ENCODE measurements at places on chromosomes 3 and 15.

DNA sequence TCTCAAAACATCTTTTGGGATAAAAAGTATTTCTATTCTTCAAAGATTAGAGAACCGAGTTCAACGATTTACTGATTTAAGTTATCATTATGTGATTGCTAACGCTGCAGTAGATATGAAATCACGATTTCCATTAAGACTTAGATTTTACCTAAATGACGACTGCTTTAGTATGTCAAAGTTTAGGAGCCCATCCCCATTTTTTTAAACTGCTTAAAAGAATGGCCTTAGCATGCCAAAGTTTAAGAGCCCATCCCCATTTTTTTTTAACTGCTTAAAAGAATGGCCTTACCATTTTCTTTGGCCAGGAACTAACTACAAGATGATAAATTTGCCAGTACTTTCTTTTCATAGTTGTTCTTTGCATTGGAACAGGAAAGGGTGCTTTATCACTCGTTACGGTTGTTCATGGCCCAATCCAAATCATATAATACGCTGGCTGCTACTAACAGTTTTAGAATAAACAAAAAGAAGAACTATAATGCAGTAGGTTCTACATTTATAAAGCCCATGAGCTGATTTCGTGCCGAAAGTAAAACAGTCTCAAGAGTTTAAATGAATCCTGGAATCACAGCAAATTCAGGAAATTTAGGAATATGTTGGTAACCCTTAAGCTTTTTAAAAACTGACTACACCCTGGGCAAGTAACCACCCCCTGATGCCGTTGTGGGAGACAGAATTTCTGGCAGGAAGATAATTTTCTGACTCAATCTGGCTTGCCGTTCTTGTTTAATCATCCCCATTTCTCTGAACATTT lies 869 bp upstream of the TSC22D2 start:
- DNase-seq = no peak

DNA sequence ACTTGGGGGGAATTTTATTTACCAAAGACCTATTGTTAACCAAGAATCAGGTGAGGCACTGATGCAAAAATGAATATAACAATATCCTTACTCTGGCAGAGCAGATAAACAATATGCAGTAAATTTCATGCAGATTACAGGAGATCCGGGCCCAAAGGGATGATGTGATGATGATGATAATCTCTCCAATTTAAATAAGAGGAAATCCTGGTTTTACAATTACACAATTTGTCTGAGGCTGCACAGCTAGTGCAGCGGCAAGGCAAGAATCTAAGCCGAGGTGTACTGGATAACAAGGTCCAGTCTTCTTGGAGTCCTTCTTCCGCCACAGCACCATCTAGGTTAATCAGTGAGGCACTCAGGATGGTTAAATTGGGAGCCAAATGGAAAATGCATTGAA lies 2.4 kb upstream of the MESD start:
- no peak for DNase-seq

GRCh38 chr3:29454161-29454611 lies 173.3 kb downstream of the RBMS3 start:
- DNase-seq = no peak

GRCh38 chr15:68197170-68197492 lies 8.0 kb downstream of the CALML4 start:
- DNase-seq = no peak

DNA sequence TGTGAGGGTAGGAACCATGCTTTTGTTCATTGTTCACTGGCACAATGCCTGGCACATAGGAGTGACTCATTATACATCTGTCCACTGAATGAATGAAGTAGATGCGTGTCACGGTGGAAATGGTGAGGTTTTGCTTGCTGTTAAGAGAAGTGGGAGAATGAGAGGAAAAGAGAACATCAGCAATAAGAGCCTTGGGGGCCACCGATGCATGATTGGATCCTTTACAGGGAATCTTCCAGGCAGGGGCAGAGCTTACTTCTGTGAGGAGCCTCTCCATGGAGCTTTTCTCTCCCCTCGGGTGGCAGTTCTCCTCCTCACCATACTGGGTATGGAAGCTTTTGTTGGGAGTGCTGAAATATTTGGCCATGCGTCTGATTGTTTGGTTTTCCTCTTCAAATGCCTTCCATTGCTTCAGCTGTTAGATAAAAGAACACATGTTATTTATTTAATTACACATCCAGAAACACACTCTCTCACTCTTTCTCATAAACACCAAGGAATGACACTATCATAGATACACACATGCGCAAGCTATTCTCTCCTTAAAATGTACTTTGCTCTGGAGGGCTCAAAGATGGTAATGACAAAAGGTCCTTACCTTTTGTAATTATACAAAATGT lies 78.9 kb upstream of the GSK3B start:
- DNase-seq = no peak

- no peak for DNase-seq
Observed at GRCh38 chr3:190739641-190740185, 122.8 kb downstream of the GMNC start.

- no peak for DNase-seq
Observed at GRCh38 chr3:46375814-46376213, 5.1 kb downstream of the CCR5 start.

DNA sequence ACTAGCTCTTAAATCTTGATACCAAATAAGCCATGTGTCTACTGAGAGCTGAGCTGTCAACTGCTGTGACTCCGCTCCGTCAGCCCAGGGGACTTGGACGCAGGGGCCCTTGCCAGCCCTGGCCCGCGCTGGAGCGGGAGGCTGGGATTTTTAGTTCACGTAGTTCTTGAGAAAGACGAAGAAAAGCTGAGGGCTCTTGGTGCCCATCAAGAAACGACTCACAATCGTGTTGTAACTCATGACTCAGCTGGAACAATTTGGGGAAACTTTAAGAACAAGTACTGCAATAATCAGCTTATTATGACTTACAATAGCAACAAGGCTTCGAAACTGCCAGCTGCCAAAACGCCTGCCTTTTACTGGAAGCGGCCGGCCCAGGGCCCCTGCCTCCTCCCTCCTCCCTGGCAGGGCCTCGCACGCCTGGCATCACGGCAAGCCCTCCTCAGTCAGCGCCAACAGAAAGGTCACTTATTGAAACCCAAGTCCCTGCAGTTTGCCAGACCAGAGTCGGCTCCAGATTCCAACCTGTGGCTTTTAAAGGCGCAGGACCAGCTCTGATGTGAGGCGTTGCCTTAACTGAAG lies 60.3 kb downstream of the RGMA start:
- DNase-seq = no peak

- no peak for DNase-seq
Observed at GRCh38 chr3:143849854-143850549, 1.7 kb upstream of the SLC9A9 start.

- DNase-seq = no peak
Observed at GRCh38 chr3:119346076-119346496, 51.9 kb downstream of the ARHGAP31 start.

GRCh38 chr15:70200511-70201424 lies 103.1 kb upstream of the TLE3 start:
- no peak for DNase-seq

DNA sequence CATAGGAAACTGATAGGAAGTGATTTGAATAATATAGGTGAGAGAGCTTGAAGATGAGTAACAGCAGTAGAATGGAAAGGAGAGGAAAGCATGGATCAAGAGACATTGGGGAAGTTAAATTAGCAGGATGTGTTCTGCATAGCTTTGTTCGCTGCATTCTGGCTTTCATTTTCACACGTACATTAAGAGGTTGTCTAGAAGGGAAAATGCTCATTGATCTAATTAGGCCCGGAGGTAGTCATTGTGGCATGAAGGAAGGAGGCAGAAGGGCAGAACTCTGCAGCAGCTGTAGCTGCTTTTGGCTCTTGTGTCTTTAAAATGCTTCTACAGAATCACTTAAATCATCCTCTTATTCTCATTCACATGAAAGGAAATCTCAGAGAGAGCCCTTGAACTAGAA lies 40.3 kb downstream of the KCNAB1 start:
- no peak for DNase-seq

GRCh38 chr15:46848704-46849103 lies 868.6 kb upstream of the SEMA6D start:
- no peak for DNase-seq

DNA sequence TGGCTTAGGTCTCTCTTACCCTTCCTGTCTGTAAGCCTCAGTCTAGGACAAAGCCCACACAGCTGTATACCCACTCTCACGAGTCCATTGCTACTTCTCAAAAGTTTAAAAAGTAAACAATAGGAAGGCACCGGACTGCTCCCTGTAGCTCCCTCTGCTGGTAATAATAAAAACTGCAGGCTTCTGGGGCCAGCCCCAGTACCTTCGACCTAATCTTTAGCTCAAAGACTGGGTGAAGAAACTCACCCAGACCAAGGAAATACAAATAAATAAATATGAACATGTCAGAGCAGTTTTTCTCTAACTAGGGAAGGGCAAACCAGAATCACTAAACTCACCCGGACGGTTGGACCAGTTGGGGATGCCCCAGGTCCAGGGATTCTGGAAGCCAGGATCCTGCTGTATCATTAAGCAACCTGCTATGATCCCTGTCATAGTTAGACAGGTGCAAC lies 5.0 kb downstream of the FAM219B start:
- peak; percentile 64 for DNase-seq

DNA sequence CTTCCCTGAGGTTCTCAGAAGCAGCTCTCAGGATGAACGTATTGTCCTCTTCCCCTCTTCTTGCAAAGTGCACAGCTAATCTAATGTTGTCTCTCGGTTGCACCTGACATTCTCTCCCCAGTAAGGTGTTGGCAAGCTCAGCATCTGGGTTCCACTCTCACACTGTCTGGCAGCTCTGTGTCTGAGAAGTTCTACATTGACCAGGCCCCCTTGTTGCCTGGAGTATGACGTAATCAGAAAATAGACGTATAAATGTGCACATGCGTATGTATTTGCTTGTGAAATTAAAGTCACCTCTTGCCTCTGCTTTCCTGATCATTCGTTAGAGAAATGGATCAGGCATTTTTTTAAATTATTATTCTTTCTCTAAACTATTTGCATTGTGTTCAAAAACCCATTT lies 67.7 kb downstream of the USF3 start:
- DNase-seq = no peak

DNA sequence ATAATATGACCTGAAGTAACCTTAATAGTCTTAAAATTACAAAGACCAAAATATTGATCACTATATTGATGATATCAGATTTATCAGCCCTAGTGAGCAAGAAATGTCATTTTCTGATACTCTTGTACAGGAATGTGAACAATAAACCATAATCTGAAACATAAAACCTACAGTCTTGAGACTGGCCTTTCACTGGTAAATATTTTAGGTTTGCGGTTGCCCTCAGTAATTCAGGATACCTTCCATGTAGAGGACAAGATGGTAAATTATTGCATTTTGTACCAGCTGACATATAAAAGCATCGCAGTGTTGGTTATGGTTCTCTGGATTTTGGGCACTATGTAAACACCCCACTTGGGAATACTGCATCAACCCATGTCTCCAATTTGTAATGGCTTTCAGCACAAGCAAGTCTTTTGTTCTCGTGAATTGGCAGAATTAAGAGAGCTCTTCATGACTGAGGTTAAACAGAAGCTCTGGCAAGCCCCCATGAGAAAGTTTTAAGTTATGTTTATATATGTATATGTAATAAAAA lies 128.5 kb downstream of the LMLN start:
- DNase-seq = no peak

DNA sequence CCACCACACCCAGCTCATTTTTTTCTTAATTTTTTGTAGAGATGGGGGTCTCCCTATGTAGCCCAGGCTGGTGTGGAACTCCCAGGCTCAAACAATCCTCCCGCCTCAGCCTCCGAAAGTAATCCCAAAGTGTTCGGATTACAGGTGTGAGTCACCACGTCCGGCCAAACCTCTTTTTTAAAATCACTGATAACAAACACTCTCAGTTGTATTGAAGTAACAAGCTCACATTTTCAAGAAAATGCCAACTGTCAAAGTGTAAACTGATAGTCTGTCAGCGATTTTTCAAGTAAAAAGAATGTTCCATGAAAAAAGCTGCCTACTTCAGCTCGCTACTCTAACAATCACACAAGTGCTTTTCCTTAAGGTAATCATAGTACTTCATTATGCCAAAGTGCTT lies 33.4 kb downstream of the UBXN7 start:
- DNase-seq = no peak

GRCh38 chr3:169746924-169747323 lies 17.9 kb downstream of the TERC start:
- DNase-seq = no peak

DNA sequence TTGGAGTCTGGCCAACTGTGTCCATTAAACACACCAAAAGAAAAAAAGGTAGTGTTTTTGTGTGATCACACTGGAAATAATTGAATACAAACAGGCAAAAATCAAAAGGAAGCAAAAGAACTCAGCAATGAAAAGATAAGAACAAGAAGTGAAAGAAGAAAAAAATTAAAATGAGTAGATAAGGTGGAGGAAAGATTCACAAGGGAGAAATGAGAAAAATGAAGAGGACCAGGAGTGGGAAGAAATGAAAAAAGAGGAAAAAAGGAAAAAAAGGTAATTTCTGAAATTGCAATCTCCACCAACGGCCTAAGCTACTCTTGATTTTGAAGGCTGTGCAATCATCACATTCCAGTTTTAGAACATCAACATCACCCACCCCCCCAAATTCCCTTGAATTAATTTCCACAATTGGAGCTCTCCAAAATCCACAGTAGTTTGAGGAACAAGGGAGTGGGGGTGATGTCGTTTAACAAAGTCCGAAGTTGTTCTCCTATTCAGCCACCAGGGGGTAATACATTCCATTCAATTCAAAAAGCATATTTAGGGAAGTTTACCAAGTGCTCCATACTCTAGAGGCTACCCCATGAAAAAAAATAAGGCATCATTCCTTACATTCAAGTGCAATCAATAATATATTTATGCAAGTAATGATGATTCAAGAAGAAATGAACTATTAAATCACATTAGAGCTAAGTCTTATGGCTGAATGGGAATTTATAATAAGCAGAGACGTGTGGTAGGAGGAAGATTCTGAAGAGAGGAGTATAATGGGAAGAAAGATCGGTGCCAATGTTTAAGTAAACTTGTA lies 37.4 kb downstream of the ZNF860 start:
- no peak for DNase-seq

- no peak for DNase-seq
Observed at GRCh38 chr3:159881828-159882309, 106.8 kb upstream of the IL12A start.

- no peak for DNase-seq
Observed at GRCh38 chr15:60824196-60824595, 345.3 kb upstream of the ICE2 start.

- DNase-seq = no peak
Observed at GRCh38 chr3:172229462-172229861, 190.1 kb downstream of the FNDC3B start.

GRCh38 chr15:93213281-93213680 lies 124.3 kb upstream of the RGMA start:
- no peak for DNase-seq

DNA sequence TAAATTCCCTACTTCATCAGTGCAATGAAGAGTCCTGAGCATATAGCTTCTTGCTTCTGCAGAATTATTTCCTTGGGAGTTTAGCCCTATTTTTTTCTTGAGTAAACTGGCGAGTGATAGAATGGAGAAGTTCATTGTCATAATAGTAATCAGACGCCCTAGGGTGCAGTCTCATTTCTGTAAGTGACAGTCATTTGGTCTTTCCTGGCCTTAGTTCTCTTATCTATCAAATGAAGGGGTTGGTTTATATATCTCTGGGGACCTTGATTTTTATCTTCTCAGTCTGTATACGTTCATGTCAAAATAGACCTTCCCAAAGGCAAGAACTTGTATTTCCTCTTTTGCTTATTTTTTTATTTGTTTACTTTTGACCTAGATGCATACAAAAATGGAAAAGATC lies 9.9 kb upstream of the ALPK3 start:
- DNase-seq = no peak

Data from naive thymus-derived CD8-positive, alpha-beta T cell (primary cell).